ENCODE measurements at places on chromosomes 7 and 10.

DNA sequence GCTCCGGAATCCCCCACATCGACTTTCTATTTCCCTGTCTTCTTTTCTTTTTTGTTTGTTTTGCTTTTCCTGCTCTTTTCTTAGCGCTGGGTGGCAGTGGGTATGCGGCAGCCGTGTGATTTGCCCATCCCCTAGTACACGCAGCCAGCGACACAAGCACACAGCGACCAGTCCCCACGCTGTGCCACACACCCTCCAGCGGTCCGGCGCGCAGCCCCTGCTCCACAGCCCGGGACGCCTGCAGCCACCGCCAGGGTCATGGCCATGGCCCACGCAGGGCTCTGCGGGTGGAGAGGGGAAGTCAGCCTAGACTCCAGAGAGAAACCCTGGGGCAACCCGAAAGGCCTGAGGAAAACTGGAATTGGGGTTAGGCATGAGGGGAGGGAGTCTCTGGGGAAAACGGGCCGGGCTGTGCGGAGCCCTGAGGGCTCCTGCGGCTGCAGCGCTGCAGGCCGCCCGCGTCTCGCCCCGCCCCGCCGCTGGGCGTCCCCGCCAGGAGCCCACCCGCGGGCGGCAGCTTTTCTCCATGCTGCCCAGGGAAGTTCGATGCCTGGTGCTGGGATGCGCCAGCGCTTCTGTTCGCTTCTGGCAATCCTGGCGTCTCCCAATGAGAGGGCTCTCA lies 2.5 kb downstream of the CHRM2 start:
- peak; percentile 46 for DNase-seq

DNA sequence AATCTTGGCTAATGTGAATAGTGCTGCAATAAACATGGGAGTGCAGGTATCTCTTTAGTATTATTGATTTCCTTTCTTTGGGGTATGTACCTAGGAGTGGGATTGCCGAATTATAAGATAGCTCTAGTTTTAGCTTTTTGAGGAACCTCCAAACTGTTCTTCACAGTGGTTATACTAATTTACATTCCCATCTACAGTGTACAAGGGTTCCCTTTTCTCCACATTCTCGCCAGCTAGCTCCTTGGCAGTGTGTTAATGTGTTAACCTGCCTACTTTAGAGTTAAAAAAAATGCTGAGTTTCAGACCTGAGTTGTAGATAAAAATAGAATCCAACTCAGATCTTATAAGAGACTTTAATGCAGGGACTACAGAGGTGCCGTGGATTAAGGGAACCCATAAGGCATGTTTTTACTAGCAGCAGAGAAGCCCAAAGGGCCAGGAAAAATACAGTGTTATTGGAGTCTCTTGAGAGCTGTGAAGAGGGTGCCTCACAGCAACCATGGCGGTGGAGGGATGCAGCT lies 35.4 kb downstream of the CDK13 start:
- DNase-seq: no peak

- DNase-seq: no peak
These were observed 251.0 kb upstream of the TAC1 start for GRCh38 chr7:97480772-97481390.

GRCh38 chr7:34389332-34390078 lies 268.5 kb upstream of the NPSR1 start:
- no peak for DNase-seq

DNA sequence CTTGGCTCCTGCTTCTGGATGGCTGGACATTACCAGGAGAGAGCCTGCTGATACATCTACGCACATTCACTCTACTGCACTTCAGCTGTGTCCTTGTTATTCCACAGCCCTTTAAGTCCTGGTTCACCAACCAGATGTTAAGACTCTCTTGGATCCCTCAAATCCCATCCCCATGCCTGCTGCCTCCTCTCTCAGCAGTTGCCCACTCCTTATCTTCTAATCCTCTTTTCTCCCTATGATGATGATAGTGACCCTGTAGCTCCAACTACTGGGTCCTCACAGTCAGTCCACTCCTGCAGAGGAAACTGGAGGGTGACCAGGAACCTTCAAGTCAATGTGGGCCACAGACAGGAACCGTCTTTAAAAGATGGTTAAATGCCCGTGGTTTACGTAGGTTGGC lies 96.3 kb upstream of the PDCD4 start:
- DNase-seq: no peak

GRCh38 chr7:129535896-129536295 lies 33.6 kb downstream of the SMKR1 start:
- no peak for DNase-seq

- DNase-seq: no peak
These were observed 46.9 kb downstream of the PRPF18 start for GRCh38 chr10:13633689-13634088.

DNA sequence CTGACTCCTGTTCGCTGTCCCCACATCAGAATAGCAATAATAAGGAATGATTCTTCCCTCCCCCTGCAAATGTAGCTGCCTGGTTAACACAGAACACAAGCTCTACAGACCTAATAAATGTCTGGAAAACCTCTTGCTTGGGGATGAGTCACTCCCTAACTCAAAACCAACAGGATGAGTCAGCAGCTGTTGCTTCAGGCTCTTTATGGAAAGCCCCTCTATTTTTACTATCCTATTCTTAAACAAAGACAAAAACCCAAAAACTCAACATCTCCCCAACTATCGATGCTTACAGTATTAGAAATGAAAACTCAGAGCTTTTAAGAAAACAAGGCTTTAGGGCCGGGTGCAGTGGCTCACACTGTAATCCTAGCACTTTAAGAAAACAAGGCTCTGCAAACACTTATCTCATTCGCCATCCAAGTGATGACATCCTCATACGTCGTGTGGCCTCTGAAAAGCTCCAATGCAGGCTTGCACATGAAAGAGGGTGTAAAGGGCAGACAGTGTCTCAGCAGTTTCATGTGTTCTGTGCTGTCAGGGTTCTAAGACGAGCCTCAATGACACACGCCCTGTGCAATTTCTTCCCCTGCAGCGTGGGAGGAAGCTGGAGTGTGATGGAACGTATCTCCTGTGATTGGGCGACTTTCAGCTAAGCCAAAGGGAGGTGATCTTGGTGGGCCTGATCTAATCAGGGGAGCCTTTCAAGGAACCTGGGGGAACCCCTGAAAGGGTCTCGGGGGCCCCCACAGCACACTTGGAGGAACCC lies 70.1 kb downstream of the AMZ1 start:
- peak; percentile 81 for DNase-seq

DNA sequence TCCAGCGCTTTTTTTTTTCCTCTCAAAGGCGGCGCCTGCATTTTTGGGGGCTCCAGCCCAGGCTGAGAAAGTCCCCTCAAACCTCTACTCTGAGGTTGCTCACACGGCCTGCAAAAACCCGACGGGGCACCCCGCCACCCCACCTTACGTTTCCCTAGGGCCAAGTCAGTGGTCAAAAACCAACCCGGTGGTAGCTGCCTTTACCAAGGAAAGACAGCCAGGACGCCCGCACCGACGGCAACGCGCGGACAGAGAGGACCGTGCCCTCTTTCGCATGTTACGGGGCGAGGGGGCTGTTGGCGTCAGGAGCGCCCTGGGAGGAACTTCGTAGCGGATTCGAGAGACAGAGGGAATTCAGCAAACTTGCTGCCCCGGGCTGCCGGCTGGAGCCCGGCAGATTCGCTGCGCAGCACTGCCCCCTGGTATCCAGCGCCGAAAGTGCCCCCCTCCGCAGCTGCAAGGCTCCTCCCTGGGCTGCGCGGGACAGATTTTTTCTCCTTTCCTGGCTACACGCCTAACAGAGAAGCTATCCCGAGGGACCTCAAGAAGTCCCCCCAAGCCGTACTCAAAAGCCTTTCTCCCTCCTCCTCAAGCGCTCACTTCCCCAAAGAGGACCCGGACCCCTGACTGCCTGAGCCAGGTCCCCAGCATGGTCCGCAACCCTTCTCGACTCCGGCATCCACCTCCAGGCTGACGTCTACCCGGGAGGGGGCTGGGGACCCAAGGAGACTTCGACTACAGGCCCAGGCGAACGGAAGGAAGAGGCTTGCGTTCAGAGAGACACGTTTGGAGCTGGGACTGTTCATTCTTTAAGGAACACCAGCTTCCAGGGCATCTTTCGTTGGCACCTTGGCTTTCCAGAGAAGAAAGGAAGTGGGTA lies 27.7 kb upstream of the VAX1 start:
- peak; percentile 84 for DNase-seq

DNA sequence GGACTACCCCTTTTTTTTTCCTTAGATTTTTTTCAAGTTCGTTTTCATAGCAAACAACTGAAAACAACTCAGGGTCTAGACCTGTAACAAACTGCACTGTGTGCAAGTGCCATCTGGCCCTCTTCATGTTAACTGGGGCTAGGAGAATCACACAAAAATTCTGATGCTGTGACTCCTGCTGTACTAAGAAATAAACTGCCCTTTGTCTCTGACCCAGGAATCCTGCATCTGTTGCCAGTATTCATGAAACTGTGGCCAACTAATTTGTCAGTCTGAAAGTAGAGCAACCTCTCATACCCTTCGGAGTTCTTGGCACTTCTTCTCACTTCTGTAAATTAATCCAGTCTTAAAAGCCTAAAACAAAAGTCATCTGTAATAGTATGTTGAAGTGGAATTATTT lies 218.4 kb upstream of the PCDH15 start:
- no peak for DNase-seq

GRCh38 chr7:112580717-112581435 lies 100.1 kb downstream of the LSMEM1 start:
- DNase-seq: no peak

DNA sequence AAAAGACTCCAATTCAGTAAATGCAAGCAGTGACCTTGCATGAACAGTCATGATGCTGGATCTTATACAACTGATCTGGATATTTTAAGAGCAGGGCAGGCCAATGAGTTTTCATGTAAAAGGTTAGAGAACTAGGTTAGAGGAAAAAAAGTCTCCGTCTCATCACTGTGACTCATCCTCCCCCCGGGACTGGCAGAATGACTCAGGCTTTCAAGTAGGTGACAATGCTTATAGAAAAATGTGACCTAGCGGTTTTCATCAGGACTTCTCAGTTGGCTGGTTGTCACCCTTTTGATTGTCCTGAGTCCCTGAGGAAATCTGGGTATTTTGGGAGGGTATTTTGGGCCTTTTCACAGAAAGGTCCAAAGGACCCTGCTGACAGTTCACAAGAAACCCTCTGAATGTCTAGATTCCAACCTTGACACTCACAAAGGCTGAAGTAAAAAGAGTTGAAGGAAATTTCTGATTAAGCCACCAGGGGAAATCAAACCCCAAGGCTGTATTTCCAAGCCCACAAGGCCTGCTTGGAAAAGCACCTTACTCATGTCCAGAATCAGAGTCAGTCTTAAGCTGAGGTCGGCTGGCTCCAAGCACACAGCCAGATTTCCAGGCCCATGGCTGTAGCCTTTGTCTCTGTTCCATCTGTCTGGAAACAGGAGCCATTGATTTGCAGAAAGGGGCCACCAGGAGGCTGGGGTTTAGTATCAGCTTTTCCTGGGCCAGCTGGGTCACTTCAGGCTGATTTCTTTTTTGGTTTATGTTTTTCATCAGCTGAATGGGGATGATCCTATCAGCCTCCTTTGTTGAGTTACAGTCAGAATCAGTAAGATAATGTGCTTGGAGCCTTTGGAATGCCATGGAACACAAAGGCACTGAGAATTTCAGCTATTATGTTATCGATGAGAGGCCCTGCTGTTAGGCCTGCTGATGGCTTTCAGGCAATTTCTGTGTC lies 226.4 kb upstream of the HABP2 start:
- DNase-seq: peak; percentile 70

- no peak for DNase-seq
These were observed 162.6 kb downstream of the OAT start for GRCh38 chr10:124256151-124256550.

DNA sequence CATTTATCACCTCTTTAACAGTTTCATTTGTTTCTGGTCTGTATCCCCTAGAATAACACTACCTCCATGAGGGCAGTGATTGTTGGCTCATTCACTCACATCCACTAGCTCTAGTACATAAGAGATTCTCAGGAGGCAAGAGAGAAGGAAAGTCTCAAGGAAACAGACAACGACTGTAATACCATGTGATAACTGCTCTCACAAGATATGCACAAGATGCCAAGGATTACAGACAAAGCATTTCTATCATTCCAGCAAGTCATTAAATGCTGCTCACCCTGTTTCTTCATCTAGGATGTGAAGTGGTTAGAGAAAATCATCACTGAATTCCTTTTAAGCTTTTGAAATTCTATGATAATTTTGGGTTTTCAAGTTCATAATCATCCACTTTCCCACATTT lies 115.3 kb downstream of the HIBADH start:
- peak; percentile 7 for DNase-seq
